IPS DF 6.9 (cell line): ENCODE measurements at places on chromosomes 2 and 18.

DNA sequence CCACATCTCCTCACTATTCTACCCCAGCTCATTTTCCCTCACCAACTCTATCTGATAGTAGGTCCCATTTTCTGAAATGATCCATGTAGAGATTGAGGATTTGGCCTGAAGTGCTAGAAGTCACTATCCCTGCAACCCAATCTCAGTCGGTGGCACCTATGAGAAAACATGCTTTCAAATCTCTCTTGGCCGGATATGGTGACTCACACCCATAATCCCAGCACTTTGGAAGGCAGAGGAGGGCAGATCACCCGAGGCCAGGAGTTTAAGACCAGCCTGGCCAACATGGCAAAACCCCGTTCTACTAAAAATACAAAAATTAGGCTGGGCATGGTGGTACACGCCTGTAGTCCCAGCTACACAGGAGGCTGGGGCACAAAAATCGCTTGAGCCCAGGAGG lies 19.1 kb upstream of the MARCHF4 start:
- H3K4me3 ChIP-seq: no peak overlapping the region
- no peaks in the 10 kb centered on the region for H3K36me3 ChIP-seq
- 0 out of 2 replicates have a peak, but pooled peaks cover 2% of the 10 kb centered on the region for H3K4me1 ChIP-seq
- no peaks in the 10 kb centered on the region for H3K27me3 ChIP-seq
- DNase-seq: no peak

- no peak for DNase-seq
- H3K4me3 ChIP-seq: no peak overlapping the region
- H3K4me1 ChIP-seq: no peaks in the 10 kb centered on the region
- no peaks in the 10 kb centered on the region for H3K36me3 ChIP-seq
Observed at GRCh38 chr2:98598781-98599428, 9.4 kb downstream of the COA5 start.

DNA sequence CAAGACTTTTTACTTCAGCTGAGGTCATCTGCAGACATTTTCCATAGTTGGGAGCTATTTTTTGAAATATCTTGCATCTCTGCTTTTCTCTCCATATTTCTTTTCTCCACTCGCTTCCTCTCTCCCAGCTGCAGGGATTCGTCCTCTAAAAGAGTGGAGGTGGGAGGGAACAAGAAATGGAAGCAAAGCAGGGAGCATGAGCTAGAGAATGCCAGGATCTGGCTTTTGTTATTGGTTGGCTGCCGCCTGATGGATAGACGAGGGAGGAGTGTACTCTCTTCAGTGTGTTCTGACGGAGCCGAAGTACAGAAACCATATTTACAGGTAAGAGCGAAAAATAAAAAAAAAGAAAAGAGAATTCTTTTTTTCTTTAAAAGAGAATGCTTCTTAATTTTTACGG lies at the start of gene CSRNP3:
Gene CSRNP3 (plus strand): TSS at position 282 of the 400 bp plus-strand sequence. CDS start 125,368 bp downstream, outside the sequence.
- H3K27ac ChIP-seq: no peak within 1 kb of the TSS
- H3K36me3 ChIP-seq: no peaks in the 10 kb centered on the region
- DNase-seq: peak; percentile 61
- no peaks in the 10 kb centered on the region for H3K27me3 ChIP-seq
- peak within 1 kb of the TSS; percentile 40; the same call in 1 of the 2 replicates for H3K4me3 ChIP-seq
- H3K4me1 ChIP-seq: no peaks in the 10 kb centered on the region

DNA sequence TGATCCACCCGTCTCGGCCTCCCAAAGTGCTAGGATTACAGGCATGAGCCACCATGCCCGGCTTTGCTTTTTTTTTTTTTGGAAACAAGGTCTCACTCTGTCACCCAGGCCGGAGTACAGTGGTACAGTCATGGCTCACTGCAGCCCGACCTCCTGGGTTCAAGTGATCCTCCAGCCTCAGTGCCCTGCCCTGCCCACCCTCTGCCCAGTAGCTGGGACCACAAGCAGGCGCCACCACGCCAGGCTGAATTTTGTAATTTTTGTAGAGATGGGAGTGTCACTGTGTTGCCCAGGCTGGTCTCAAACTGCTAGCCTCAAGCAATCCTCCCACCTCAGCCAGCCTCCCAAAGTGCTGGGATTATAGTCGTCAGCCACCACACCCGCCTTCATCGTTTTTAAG lies 11.6 kb upstream of the PSD4 start:
- peaks cover 7% of the 10 kb centered on the region; the same call in 1 of the 2 replicates for H3K27me3 ChIP-seq
- no peak overlapping the region for H3K27ac ChIP-seq
- no peak for DNase-seq

- H3K27me3 ChIP-seq: no peaks in the 10 kb centered on the region
- peaks cover 3% of the 10 kb centered on the region; the same call in 1 of the 2 replicates for H3K4me1 ChIP-seq
- H3K27ac ChIP-seq: no peak overlapping the region
- H3K36me3 ChIP-seq: no peaks in the 10 kb centered on the region
Observed at GRCh38 chr2:197982565-197982964, 178.2 kb downstream of the PLCL1 start.

DNA sequence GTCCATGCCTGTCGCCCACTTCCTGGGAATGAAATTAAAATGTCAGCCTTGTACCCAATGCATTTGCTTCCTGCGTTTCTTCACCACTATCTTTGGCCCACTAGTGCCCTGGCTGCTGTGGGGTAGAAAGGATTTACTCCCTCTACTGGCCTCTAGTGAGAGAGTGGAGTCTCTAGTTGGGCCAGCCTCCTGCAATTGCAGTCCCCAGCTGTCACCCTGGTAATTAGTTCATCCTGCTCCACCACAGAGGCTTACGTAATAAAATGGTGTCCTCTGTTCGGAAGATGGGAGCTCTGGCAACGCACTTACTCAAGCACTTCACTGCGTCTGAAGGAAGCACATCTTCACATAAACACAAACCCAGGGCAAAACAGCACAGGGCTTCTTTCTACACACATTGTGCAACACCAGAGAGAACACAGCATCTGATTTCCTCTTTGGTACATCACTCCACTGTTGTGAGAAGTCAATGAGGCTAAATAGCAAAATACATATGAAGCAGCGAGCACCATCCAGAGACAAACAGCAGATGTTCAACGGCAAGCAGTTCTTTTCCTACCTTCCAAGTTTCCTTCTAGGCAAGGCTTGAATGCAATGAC lies 274.6 kb downstream of the LRATD1 start:
- no peak overlapping the region for H3K4me3 ChIP-seq
- no peaks in the 10 kb centered on the region for H3K36me3 ChIP-seq
- no peak overlapping the region for H3K27ac ChIP-seq
- peak; percentile 7 for DNase-seq

- no peaks in the 10 kb centered on the region; the same call in 1 of the 2 replicates for H3K4me1 ChIP-seq
- H3K27ac ChIP-seq: no peak overlapping the region
- no peak for DNase-seq
- no peaks in the 10 kb centered on the region for H3K36me3 ChIP-seq
- no peak overlapping the region for H3K4me3 ChIP-seq
- no peaks in the 10 kb centered on the region; the same call in 1 of the 2 replicates for H3K27me3 ChIP-seq
Observed at GRCh38 chr2:103804013-103804412, 1042.2 kb downstream of the TMEM182 start.

DNA sequence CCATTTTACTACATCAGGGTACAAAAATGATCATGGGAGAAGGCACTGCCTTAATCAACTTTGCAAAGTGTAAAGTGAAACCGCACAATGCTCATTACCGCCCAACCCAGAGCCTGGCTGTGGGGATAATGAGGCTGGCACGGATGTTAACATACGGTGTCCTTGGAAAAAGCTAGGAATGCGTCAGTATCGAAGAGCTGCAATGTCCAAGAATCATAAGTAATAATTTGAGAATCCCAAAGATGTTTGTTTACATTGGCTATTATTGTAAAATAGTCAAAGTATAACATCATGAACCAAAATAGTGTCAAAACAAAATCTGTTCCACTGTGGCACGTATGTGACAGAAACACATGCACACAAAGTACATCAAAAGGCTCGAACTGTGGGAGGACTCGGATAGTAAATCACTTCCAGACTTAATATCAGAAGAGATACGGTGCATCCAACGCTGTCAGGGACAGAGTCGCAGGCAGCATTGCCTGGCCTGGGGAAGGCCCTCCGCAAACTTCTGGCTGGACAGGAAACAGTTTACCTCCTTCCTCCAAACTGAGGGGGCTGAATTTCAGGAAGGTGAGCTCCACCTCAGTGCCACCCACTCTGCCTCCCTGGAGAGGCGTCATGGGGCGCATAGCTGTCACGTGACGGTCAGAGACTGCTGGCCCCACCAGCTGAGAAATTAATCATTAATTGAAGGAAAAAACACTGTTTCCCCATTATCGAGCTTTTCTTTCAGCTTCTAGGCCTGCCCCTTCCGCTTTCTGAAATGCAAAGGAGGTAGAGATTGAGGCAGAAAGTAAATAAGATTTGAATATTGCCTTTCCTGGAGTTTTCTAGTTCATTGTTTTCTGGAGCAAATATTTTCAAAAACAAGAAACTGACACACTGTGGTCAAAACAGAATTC lies 1.8 kb upstream of the ID2 start:
- H3K36me3 ChIP-seq: no peaks in the 10 kb centered on the region
- H3K4me3 ChIP-seq: no peak overlapping the region
- H3K27ac ChIP-seq: no peak overlapping the region
- peaks cover 8% of the 10 kb centered on the region; the same call in 1 of the 2 replicates for H3K4me1 ChIP-seq

GRCh38 chr2:215979620-215980019 lies 33.7 kb downstream of the MREG start:
- H3K4me1 ChIP-seq: no peaks in the 10 kb centered on the region
- no peak for DNase-seq
- H3K4me3 ChIP-seq: no peak overlapping the region

GRCh38 chr2:219118504-219118903 lies 42.1 kb downstream of the NHEJ1 start:
- no peaks in the 10 kb centered on the region for H3K36me3 ChIP-seq
- no peak overlapping the region for H3K27ac ChIP-seq
- H3K27me3 ChIP-seq: no peaks in the 10 kb centered on the region
- no peak overlapping the region for H3K4me3 ChIP-seq

DNA sequence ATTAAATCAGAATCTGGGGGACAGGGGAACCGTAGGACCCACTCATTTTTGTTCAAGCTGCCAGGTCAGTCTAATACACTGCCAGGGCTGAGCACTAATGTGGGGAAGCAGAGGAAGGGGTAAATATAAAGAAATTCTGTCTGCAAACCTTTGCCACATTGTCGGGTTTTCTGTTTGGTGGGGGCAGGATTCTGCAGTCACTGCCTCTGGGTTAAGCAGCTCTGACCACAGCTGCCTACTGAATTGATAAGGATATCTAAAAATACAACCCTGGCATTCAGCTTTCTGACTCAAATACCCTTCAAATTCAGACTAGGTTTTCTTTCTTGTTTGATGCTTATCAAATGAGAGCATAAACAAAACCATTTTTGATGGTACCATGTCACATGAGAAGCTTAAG lies 6.0 kb downstream of the DNER start:
- no peak overlapping the region for H3K27ac ChIP-seq
- H3K36me3 ChIP-seq: no peaks in the 10 kb centered on the region
- H3K4me1 ChIP-seq: no peaks in the 10 kb centered on the region

DNA sequence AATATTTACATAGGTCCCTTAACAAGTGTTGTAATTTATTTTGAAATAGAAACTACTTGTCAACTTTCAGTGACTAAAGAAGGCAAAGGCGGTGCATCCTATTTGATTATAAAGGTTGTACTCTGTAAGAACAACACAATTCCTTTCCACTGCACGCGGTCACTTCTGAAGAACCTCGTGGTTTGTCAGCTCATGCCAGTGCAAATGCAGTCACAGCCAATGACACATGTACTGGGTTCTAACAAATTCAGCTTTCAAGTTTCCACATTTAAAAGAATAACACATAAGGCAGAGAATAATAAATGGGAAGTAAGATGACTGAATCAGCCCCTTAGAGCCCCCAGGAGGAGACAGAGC lies 39.7 kb downstream of the CYB5A start:
- no peaks in the 10 kb centered on the region for H3K4me1 ChIP-seq
- 0 out of 2 replicates have a peak, but pooled peaks cover 3% of the 10 kb centered on the region for H3K36me3 ChIP-seq
- H3K4me3 ChIP-seq: no peak overlapping the region

GRCh38 chr2:199606193-199606780 lies 148.5 kb upstream of the SATB2 start:
- H3K36me3 ChIP-seq: no peaks in the 10 kb centered on the region
- H3K27me3 ChIP-seq: peaks cover 11% of the 10 kb centered on the region; the same call in 1 of the 2 replicates
- H3K27ac ChIP-seq: no peak overlapping the region
- H3K4me1 ChIP-seq: peaks cover 6% of the 10 kb centered on the region
- DNase-seq: no peak
- H3K4me3 ChIP-seq: no peak overlapping the region

GRCh38 chr2:64769392-64770044 lies 115.8 kb upstream of the SERTAD2 start:
- DNase-seq: no peak
- 0 out of 2 replicates have a peak, but pooled peaks cover 1% of the 10 kb centered on the region for H3K4me1 ChIP-seq
- peaks cover 5% of the 10 kb centered on the region; the same call in 1 of the 2 replicates for H3K27me3 ChIP-seq
- H3K36me3 ChIP-seq: no peaks in the 10 kb centered on the region
- H3K4me3 ChIP-seq: no peak overlapping the region
- H3K27ac ChIP-seq: no peak overlapping the region

- no peaks in the 10 kb centered on the region for H3K27me3 ChIP-seq
- H3K4me3 ChIP-seq: no peak overlapping the region
- DNase-seq: no peak
- H3K4me1 ChIP-seq: no peaks in the 10 kb centered on the region
- no peaks in the 10 kb centered on the region for H3K36me3 ChIP-seq
Observed at GRCh38 chr2:27991146-27991545, 100.6 kb downstream of the BABAM2 start.

DNA sequence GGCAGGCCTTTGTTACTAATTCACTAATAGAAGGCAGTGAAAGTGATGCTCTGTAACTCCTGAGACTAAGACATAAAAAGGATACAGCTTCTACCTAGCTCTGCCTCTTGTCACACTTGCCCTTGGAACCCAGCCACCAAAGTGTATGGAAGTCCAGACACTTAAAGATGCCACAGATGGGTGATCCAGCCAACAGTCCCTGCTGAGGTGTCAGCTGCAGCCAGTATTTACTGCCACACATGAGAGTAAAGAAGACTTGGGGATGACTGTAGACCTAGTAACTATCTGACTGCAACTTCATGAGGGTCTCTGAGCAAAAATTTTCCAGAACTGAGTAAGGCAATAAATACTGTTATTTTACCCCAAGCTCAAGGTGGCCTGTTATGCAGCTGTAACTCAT lies 8.8 kb downstream of the IMMT start:
- no peaks in the 10 kb centered on the region for H3K27me3 ChIP-seq
- H3K27ac ChIP-seq: no peak overlapping the region
- H3K4me1 ChIP-seq: no peaks in the 10 kb centered on the region
- H3K4me3 ChIP-seq: no peak overlapping the region
- DNase-seq: no peak

DNA sequence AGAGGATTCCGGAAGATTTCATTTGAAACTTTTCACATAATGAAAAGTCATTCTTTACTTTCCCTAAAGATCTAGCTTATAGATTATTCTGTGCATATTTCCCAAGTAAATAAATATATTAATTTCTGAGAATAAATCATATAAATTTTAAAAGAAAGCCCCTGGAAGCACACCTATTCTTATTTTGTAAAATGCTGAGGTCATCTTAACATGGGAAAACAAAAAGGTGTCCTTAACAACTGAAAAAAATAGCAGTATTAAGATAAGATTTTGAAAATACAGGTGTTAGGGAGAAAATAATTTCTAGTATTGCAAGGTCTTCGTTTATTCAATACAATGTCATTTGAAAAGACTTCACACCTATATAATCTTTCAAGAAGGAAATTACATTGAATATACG lies 567.5 kb upstream of the CHAC2 start:
- H3K27ac ChIP-seq: no peak overlapping the region
- H3K4me1 ChIP-seq: no peaks in the 10 kb centered on the region
- H3K4me3 ChIP-seq: no peak overlapping the region
- DNase-seq: no peak

- H3K27me3 ChIP-seq: no peaks in the 10 kb centered on the region
- no peak overlapping the region for H3K27ac ChIP-seq
- DNase-seq: no peak
- H3K36me3 ChIP-seq: no peaks in the 10 kb centered on the region; the same call in 1 of the 2 replicates
Observed at GRCh38 chr2:227529871-227530270, 57.9 kb downstream of the AGFG1 start.

- no peak overlapping the region for H3K27ac ChIP-seq
- H3K4me1 ChIP-seq: no peaks in the 10 kb centered on the region
- no peak overlapping the region for H3K4me3 ChIP-seq
- no peak for DNase-seq
- H3K27me3 ChIP-seq: no peaks in the 10 kb centered on the region
- H3K36me3 ChIP-seq: no peaks in the 10 kb centered on the region
Observed at GRCh38 chr2:165015052-165015642, 59.8 kb upstream of the SLC38A11 start.
